ENCODE measurements at places on chromosomes 7 and 10.

DNA sequence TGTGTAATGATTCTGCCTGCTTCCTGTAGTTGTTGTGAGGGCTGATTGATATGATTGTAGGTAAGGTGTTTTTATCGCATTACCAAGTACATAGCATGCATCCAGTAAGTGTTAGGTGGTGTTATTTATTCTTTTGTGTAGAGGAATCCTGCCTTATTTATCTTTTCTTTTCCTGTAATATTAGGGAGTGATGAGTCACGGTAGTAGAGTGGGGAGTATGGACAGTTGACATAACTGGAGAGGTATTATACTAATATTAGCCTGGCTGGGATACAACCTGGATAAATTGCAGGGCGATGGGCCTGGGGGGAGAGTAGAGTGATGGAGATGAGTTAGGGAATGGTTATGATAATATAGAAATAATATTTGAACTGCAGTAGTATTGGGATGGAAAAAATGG is 9.8 kb downstream of the SDK1 start:
- DNase-seq = no peak

DNA sequence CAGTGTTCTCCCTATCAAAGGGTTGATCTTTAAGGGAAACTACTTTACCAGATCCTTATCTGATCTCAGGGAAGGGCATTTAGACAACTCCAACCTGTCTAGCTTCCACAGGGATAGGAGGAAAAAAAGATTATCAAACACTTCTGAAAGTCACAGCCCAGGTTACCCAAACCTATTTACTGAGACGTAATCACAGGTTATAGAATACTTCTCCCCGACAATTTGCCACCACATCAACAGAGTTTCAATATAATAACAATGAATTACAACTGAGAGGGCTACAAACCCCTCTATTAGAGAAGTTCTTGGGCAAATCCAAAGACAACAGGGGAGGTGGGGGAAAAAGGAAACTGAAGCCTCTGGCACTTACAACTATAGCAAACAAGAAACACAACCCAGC is 26.3 kb downstream of the CFAP70 start:
- DNase-seq = no peak

- no peak for DNase-seq
Observed at GRCh38 chr7:46034056-46034768, 113.1 kb upstream of the IGFBP3 start.

DNA sequence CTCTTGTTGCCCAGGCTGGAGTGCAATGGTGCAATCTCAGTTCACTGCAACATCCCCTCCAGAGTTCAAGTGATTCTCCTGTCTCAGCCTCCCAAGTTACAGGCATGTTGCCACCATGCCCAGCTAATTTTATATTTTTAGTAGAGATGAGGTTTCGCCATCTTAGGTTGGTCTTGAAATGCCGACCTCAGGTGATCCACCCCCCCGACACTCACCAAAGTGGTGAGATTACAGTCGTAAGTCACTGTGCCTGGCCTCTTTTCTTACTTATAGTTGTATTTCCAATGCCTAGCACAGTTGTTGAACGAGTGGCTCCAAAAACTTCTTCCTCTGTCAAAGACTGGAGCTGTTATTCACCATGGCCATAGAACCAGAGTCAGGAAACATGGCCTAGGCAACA is 6.7 kb downstream of the RNF216 start:
- DNase-seq = no peak

- DNase-seq = peak; percentile 81
Observed at GRCh38 chr10:101397140-101397539, 43.2 kb downstream of the BTRC start.

DNA sequence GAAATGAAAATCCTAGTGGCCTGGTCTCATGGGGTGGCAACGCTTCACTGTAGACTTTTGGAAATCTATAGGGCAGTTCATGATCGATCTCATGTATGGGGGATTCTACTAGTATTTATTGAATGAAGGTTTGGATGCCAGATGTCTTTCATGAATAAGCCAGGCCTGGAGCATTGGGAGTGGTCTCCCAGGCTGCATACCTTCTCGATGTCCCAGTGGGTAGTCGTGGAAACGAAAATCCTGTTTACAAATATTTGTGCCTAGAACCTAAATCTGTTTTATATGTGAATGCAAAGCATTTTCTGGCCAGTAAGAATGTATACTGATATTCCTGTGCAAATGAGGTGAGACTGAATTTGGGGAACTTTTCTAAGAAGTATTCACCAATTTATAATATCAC is 105.0 kb upstream of the C1QL3 start:
- no peak for DNase-seq

DNA sequence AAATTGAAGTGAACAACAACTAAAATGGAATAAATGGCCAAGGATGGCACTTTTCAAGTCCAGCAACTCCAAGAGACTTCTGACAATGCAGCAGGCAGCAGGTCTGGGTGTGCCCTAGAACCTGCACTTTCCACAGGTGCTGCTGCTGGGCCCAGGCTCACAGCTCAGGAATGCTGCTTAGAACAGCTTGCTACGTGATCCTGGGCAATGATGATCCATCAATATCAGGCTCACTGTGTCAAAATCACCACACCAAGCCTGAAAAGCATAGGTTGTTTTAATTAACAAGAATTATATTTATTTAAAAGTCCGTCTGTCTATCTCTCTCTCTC is 148.4 kb downstream of the TNS3 start:
- no peak for DNase-seq

- no peak for DNase-seq
Observed at GRCh38 chr10:129328546-129328945, 138.5 kb upstream of the MGMT start.

Measured in CD4-positive, alpha-beta T cell treated with Interleukin-4 for 1 hour (primary cell).